T-helper 17 cell (primary cell): ENCODE measurements at places on chromosomes 13 and 19. TPM values are rescaled to one million over a fixed set of nuclear protein-coding genes. Genes with fewer than 3 reads are reported as not detected.

RAB8A gene
- total RNA-seq, result 105 TPM

MARK4 gene
- 36.4 TPM for total RNA-seq

ZNF525 gene
- total RNA-seq, result 11.1 TPM

SLAIN1 gene
- total RNA-seq, result 25.4 TPM

TMEM259 gene
- 270 TPM for total RNA-seq

VSTM1 gene
- not detected for total RNA-seq

GZMM gene
- total RNA-seq, result 45.6 TPM

PSG1 gene
- total RNA-seq, result 0.80 TPM

ZNF497 gene
- total RNA-seq, result 0.55 TPM

ZNF682 gene
- 7.9 TPM for total RNA-seq

CABP5 gene
- total RNA-seq, result 9.2 TPM

- no peak for DNase-seq
Observed at GRCh38 chr19:56377105-56377924, 16.0 kb downstream of the ZNF582 start.

- DNase-seq, result no peak
Observed at GRCh38 chr13:52642131-52642530, at the start of gene HNRNPA1L2. TSS of gene HNRNPA1L2 (plus strand) at chr13:52642431. CDS start at chr13:52642493, 62 bp downstream.

DNA sequence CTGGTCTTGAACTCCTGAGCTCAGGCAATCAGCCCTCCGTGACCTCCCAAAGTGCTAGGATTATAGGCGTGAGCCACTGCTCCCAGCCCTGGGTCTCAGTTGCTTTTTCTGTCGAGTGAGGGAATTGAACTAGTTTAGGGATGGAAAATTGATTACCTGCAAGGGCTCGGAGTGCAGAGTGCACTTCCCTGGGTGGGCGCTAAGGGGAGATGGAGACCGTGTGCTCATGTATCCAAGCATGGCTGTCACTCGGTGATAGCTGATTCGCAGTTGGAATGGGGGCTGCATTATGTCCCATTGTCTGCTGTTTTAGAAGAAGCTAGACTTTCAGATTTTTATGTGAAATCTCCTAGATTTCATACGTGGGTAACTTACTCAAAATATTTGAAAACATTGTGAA is 139.9 kb upstream of the RFC3 start:
- no peak for DNase-seq

DNA sequence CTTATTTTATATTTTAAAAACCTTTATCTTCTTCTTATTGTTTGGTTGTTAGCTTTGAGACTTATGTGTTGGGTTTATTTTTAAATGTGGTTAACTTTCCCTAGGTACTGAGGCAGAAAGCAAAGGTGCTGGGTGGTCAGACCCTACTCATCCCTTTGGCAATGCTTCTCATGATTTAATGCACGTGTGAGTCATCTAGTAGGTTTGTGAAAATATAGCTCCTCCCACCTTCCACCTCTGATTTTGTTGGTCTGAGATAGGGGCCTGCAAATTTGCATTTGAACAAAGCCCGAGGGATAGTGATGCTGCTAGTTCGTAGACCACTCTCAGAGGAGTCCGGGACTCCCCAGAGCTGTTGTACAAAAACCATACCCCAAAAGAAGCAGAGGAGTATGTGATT is 771.3 kb upstream of the ARGLU1 start:
- DNase-seq, result no peak

- DNase-seq, result no peak
Observed at GRCh38 chr19:32337084-32337808, 8.2 kb upstream of the ZNF507 start.

GRCh38 chr19:7899751-7900378 is 3.8 kb upstream of the MAP2K7 start:
- no peak for DNase-seq

DNA sequence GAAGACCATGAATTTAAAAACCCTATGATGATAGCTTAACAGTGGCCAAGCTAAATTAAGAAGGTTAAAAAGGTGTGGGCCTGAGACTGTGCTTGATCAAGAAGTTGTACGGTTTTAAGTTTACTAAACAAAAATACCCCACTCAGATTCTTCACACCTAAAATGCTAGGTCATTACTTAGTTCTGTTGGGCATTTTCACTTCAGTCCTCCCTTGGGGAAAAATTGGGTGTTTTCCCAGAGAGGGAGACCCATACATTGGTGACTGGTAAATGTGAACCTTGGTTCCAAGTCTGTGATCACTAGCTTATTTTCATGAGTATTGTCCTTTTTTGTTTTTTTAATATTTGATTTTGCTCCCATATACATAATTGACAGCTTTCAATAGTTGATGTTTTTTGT is 44.4 kb downstream of the MTUS2 start:
- DNase-seq, result no peak

GRCh38 chr13:35787937-35788336 is 311.4 kb upstream of the MAB21L1 start:
- DNase-seq, result no peak

GRCh38 chr13:37539170-37539569 is 59.4 kb downstream of the POSTN start:
- no peak for DNase-seq

- no peak for DNase-seq
Observed at GRCh38 chr13:40590112-40590862, 76.2 kb downstream of the FOXO1 start.

- no peak for DNase-seq
Observed at GRCh38 chr19:55116232-55116858, 1.1 kb downstream of the PPP1R12C start.

GRCh38 chr19:35486268-35486708 is 4.0 kb downstream of the KRTDAP start:
- DNase-seq, result no peak

- no peak for DNase-seq
Observed at GRCh38 chr19:10815007-10815536, 20.9 kb downstream of the TMED1 start.

- DNase-seq, result no peak
Observed at GRCh38 chr19:40822161-40822560, 23.2 kb downstream of the EGLN2 start.

- no peak for DNase-seq
Observed at GRCh38 chr13:33326246-33326645, 40.7 kb upstream of the STARD13 start.

- no peak for DNase-seq
Observed at GRCh38 chr13:42874221-42874620, 92.8 kb downstream of the FAM216B start.

DNA sequence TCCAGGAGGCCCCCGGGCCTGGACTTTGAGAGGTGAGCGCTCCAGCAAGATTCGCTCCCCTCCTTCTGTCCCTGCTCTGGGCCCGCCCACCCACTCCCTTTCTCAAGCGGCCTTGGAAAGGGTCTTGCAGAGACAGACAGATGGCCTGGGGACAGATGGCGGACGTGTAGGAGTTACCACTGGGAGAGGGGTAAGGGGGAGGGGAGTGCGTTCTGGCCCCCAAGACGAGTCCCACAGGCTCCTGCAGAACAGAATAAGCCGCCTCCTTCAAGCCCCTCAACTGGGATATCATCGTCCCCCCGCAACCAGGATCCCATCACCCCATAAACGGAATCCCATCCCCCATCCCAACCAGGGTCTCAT is 3.6 kb upstream of the TNFAIP8L1 start:
- DNase-seq, result no peak

- DNase-seq, result no peak
Observed at GRCh38 chr13:98142380-98143156, at the start of gene FARP1. TSS of gene FARP1 (plus strand) at chr13:98143094. CDS start at chr13:98213243, 70,149 bp downstream.

GRCh38 chr13:41383386-41383785 is 72.3 kb downstream of the NAA16 start:
- no peak for DNase-seq

- no peak for DNase-seq
Observed at GRCh38 chr13:59901191-59901590, 262.5 kb downstream of the DIAPH3 start.

GRCh38 chr13:32252812-32253438 is 62.2 kb downstream of the ZAR1L start:
- DNase-seq, result no peak
